ENCODE measurements at places on chromosomes 12 and 14.

GRCh38 chr12:132610866-132611602 lies 652 bp upstream of the LRCOL1 start:
- no peak for DNase-seq

DNA sequence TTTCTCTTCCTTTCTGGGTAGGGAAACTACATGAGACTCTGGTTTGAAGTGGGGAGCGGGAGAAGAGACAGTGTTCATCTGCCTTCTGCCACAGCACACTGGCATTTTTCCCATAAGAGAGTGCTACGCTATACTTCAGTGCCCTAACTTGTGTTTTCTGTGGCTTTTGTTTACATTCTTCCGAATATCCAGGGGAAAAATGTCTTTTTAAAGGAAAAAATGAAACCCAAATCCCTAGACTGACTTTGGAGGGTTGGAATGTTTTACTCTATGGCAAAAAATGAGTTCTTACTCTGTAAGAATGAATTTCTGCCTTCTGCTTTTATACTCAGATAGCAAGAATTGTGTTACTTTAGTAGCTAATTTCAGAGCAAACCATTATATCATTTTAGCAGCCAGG lies 88.1 kb upstream of the TMEM263 start:
- DNase-seq, result no peak

GRCh38 chr14:60204843-60205774 lies 39.9 kb upstream of the DHRS7 start:
- DNase-seq, result no peak

- peak; percentile 64 for DNase-seq
These were observed 182.2 kb upstream of the GRIP1 start for GRCh38 chr12:66860752-66861750.

GRCh38 chr12:95582230-95583058 lies 31.2 kb upstream of the USP44 start:
- no peak for DNase-seq

GRCh38 chr12:49887536-49888401 lies 15.9 kb downstream of the FAIM2 start:
- DNase-seq, result no peak

- no peak for DNase-seq
These were observed 10.6 kb downstream of the FAR2 start for GRCh38 chr12:29159661-29160060.

- DNase-seq, result no peak
These were observed 30.7 kb downstream of the FBRSL1 start for GRCh38 chr12:132520421-132521199.

DNA sequence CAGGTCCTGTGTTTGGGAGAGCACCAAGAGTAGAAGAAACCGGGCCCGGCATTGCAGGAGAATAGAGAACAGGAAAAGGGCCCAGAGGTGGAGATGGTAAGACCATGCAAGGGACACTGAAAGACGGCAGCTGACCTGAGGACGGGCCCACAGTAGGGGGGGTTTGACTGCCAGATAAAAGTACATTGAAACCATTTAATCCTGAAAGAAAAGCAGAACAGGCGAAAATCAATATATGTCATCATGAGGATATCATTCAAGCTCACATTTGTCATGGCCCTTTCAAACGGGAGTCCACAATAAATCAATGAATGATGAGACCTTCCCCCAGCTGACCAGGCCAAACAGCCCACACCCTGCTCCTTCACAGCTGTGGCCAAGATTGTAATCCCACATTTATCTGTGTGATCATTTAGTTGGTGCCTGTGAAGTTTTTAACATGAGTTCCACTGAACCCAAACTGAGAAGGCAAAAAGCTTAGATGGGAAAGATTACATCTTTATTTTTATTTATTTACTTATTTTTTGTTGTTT lies 39.5 kb downstream of the E2F7 start:
- DNase-seq, result no peak

DNA sequence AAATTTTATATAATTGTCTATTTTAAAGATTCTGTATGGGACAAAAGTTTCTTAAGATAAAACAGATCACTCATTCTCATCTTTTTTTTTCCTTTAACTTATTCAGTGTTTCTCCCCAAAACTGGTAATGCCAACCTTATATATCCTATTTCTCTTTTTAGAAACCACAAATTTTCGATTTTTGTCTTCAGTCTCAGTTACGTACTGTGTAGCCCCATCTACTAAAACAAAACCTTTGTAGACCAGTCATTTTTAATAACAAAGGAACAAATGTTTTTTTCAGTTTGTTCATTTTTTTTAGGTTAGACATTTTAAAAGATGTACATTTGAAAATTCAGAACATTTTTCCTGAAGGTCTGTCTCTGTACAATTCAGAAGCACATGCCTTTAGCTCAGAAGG lies 18.2 kb downstream of the PNMA1 start:
- no peak for DNase-seq

DNA sequence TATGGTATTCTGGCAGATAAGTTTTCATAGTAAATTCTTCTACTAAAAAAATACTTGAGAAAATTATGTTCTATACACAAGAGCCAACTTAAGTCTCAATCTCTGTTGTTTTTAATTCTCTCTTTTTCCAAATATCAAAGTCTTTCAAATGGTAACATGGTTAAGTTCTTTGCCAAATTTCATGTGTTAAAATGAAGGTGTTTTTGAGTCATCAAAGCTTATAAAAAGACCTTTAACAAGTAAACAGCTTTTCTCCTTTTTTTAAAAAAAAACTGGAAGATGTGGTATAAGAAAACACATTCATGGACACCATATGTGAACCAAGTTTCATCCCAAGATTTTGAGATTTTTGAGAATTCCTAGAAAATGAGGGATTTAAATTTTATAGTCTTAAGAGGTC lies 111.3 kb downstream of the FOXG1 start:
- DNase-seq, result no peak

DNA sequence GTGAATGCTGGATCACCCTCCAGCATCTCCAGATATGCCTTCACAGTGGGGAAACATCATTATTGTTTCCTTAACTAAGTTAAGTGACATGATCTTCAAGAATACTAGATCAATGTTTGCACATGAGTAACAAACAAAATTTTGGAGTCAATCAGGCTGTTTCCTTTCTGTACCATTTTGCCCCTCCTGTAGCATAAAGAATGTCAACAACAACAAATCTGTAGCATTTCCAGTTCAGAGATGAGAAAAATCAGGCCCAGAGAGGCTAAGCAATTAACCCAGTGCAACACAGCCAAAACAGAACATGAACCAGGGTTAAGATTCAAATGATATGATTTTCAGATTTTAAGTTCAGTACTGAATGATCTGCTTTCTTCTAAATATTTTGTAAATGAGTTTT lies 31.7 kb downstream of the SRRM4 start:
- DNase-seq, result no peak

- DNase-seq, result no peak
These were observed 24.0 kb upstream of the MDM1 start for GRCh38 chr12:68356060-68356695.

DNA sequence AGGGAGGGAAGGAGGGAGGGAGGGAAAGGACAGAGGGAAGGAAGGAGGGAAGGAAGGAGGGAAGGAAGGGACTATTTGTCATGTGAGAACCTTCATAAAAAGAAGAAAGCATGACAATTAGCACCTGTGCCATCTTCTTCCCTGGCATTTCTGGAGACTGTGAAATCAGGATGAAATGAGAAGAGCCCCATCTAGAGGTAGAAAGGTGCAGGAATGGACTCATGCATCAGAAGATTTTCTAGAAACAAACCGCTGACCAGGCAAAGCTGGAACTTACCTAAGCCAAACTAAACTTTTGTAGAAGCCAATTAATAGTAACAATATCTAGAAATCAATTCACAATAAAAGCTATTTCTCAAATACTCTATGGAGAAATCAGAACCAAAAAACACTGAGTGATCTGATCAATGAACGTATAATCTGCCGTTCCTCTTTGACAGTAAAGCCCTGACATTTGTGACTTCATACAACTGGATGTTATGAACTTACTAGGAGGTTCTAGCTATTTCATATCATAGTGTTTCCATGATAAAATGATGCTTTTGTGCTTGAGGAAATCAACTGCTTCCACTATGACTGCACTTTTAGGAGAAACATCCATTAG lies 24.4 kb upstream of the CRACR2A start:
- DNase-seq, result no peak

GRCh38 chr12:57213763-57214397 lies 2.7 kb upstream of the NXPH4 start:
- DNase-seq, result no peak

GRCh38 chr12:121803861-121804416 lies at the start of gene SETD1B:
SETD1B (plus strand) TSS chr12:121804009; CDS start chr12:121804738, 729 bp downstream.
- peak; percentile 59 for DNase-seq

DNA sequence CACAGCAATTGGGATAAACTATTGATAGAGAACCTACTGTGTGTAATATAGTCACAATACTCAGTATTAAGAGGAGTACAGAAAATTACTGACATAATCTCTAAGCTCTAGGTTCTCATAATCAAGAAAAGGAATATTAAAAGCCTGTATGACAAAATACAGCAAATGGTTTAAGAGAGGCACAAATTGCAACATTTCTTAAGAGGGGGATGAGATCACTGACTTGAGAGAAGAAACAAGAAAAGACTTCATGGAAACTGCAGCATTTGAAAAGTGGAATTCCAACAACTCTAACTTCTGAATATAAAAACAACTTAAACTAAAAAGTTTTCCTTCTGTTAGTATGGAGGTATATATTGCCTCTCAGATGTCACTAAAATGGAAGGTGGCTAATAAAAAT lies 89.7 kb downstream of the NUMB start:
- DNase-seq, result no peak

DNA sequence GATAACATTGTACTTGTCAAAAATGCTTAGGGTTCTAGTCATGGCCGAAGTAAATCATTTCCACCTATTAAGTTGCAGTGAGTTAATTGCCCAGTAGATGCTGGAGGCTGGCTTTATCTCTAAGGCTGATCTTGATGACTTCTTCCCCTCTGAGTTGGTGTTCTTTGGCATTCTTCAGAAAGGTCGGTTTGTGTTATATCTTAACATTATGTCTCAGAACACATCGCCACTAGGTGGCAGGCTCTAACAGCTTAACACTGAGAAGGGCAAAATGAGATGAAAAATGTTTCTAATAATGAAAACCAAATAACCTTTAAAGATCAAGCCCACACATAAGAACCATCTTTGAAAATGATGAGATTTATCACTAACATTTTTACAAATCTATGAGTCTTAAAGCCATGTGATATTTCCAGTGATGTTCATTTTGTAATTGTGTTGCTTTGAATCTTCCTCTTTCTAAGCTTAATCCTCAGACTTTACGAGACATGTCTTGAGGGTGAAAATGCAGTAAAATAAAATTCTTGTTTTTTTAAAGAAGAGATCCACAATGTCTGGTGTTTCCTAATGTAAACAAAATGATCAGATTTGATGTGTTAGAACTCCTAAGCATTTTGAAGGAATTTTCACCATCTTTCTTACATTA lies 28.6 kb downstream of the SUDS3 start:
- DNase-seq, result peak; percentile 48

- DNase-seq, result no peak
These were observed 329.8 kb downstream of the MED13L start for GRCh38 chr12:115947696-115948062.

DNA sequence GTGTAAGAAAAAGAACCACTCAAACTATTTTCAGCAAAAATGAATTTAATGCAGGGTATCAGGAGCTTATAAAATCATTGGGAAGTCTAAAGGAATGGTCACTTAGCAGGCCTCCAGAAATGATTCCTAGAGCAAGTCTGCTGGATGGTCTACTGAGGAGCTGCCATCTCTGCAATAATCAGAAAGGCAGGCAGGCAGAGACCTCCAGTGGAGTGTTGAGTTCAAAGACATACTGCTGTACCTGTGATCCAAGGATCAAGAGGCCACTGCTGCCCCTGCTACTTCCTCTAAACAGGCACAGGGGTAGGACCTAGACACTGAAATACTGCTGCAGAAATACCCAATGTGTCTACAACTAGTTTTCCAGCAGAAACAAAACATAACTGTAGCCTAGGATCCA lies 14.5 kb upstream of the KICS2 start:
- no peak for DNase-seq

- DNase-seq, result no peak
These were observed 11.5 kb upstream of the OR11G2 start for GRCh38 chr14:20179218-20179617.

- DNase-seq, result no peak
These were observed 333.5 kb downstream of the LRIG3 start for GRCh38 chr12:58586762-58587161.

DNA sequence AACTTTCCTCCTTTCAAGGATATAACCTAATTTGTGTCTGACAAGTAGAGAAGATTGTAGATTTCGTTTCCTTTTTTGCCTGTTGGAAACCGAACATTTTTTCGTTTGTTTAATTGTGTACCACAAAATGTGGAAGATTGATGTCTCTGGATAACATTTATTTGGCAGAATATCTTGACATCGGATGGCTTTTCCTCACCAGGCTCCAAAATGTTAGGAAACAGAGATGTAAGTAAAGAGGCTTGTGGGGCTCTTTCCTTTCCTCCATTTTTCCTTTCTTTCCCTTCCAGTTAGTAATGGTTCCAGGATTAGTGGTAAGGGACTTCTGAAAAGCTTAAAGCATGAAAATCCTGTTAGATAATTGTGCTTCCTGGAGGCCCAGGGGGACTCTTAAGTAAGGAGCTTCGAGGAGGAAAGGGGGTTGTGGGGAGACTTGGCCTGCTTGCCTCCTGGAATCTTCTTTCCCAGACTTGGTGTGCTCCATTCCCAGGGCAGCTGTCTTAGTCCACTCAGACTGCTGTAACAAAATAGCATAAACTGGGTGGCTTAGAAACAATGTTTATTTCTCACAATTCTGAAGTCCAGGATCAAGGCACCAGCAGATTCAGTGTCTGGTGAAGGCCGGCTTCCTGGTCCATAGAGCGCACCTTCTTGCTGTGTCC lies 243.1 kb upstream of the PWP1 start:
- no peak for DNase-seq

GRCh38 chr14:51400139-51400538 lies 160.1 kb downstream of the TMX1 start:
- no peak for DNase-seq

DNA sequence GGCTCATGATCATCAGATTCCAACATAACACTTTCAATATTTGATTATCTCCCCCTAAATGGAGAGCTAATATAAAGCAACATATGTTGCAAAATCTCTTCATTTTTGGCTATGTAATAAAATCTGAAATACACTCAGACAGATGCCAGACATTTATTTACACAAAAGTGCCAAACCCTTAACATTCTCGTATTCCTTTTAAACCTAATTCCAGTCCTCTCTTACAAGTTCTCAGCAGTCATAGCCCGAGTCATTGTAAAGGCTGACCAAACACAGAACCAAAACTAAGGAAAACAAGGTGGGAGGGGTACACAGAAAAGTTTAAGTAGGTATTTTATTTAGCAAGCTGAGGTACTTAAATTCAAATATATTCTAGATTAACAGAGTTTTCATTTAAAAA lies 81.4 kb downstream of the LRP6 start:
- no peak for DNase-seq

- DNase-seq, result no peak
These were observed 20.3 kb upstream of the C14orf180 start for GRCh38 chr14:104559028-104559803.

DNA sequence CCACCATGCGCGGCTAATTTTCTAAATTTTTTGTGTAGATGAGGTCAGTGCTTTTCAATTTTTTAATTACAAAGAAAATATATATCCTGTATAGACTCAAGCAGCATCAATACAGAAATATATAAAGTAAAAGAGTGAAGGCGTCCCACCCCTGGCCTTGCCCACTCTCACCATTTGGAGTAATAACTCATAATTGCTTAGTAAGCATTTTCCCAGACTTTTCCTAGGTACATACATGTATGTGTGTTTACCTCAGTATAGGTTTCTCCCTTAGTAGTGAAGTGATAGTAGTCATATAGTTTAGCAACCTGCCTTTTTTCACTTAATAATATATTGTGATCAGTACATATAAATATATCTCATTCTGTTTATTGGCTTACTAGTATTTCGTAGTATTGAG lies 200.1 kb downstream of the NUBPL start:
- DNase-seq, result no peak
